Iris pigment epithelial cell (primary cell): ENCODE measurements at places on chromosomes 16 and 17.

DNA sequence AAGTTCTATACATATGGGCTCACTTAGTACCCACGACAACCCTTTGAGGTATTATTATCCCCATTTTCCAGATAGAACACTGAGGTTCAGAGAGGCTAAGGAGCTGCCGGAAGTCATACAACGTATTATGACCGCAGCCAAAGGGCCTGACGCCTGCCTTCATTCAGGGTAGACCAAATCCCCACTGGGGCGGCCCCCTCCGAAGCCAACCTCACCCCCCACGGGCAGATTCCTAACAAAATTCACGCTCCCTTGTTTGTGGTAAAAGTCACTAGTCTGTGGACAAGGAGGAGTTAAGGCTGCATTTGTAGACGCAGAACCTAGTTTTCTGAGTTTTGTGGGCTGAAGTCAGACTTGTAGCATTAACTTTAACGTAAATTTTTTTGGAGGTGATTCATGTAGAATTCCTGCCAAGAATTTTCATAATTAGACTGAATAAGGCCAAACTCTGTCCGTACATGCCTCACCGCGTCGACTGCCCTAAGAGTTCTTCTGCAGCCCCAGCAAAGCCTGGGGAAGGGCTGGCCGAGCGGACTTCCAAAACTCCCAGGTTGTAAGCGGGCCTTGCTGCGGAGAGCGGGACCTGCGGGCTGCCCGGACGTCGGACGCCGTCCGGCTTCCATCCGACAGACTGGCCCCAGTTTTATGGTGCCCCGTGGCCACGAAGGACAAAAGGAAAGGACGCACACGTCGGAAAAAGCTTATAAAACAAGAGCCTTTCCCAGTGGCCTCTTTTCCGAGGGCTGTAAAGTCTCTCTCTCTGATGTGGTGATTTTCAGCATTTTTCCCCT lies 75.7 kb downstream of the NXN start:
- DNase-seq, result peak; percentile 92

DNA sequence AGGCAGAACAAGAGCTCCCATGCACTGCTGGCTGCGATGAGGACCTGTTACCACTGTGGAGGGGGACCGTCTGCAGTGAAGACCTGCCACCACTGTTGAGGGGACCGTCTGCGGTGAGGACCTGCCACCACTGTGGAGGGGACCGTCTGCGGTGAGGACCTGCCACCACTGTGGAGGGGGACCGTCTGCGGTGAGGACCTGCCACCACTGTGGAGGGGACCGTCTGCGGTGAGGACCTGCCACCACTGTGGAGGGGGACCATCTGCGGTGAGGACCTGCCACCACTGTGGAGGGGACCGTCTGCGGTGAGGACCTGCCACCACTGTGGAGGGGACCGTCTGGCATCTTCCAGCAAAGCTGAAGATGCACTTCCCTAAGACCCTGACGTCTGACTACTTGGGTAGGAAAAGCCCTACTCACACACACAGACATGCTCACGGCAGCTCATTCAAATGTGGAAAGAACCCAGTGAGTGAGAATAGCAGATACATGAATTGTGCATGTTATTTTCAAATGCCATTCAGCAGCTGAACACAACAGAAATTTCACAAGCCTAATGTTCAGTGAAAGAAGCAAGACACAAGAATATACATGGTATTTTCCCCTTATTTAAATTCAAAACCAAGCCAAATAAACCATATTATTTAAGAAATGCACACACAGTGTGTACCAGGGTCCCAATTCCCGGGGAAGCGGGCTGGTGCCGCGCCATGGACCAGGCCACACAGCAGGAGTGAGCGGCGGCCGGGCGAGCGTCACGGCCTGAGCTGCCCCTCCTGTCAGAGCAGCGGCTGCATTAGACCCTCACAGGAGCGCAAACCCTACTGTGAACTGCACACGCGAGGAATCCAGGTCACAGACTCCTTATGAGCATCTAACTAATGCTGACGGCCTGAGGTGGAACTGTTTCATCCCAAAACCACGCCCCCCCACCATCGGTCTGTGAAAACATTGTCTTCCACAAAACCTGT lies 64.2 kb upstream of the METRNL start:
- no peak for DNase-seq

DNA sequence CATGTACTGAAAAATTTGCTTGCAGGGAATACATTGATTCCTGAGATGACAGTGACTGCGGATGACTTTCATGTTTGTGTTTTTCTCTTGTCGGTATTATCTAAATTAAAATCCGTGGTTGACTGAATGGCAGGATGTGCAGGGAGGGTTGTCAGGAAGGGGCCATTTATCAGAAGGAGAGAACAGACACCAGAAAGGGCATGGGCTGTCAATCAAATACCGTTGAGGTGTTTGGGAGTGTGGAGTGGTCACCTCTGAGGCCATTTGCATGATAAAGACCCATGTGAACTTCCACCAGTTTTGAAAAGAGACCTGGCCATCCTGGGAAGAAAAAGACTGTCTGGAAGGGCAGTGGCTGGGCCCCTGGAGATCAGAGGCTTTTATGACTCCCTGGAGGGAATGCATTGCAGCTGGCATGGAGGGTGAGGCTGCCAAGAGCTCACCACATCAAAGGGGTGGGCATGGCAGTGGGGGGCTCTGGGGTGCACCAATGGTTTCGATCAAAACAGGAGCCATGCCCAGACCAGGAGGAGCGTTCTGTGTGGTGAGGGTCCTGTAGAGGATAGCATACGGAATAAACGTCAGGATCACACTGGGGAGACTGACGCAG lies 67.1 kb downstream of the CYLD start:
- DNase-seq, result no peak

- DNase-seq, result no peak
Measured at GRCh38 chr16:57805176-57805575, 2.9 kb upstream of the KIFC3 start.

DNA sequence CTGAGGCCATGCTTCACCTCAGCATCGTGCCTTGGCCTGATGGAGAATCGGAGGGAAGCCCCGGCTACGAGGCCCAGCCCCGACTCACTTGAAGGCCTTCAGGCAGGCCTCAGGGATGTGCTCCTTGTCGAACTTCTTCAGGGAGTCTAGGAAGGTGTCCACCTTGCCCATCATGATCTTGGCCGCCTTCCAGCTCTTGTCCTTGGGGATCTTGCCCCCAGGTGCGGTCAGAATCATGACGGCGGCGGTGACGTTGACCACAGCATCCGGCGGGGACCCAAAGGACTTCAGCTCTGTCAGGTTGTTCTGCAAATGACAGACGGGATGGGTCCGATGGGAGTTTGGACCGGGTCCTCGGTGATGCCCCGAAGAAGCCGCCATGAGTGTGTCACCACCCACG lies 81.2 kb downstream of the PGS1 start:
- DNase-seq, result no peak

- no peak for DNase-seq
Measured at GRCh38 chr16:6852643-6853225, 479.9 kb upstream of the RBFOX1 start.

DNA sequence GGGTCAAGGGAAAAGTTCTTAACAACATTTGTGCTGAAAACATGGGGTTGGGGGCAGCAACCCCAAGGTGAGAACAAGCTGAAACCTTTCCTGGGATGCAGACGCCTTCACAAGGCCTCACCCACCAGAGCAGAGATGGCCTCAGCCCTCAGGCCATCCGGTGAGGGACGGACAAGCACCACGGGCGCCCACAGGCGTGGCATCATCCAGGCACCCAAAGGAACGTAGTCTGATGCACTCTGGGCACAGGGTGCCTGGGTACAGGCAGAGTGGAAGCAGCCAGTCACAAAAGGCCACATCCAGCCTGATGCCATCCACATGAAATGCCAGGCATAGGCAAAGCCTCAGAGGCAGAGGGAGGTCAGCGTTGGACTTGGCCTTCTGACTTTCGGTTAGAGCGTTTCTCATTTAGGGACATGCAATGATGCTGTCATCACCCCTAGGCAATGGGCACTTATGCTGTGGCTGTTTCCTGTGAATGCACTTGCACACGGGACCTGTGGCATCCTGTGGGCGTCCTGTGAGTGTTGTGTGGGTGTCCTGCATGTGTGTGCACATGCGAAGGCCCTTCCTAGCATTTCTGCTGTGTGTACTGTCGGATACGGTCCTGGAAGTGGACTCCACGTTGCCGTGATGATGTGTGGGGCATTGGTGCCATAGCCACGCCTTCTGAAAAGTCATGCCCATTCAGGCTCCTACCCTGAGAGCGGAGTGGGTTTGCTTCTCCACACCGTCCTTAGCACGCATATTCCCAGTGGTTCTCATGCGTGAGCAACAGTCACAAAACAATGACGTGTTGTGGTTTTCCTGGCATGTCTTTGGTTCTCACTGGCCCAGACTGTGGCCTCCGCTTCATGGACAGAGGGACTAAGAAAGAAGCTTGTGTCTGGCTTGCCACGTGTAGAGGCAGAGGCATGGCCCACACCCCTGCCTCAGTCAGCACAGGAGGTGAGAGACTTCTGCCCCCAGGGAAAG lies 52.7 kb upstream of the ZNF469 start:
- DNase-seq, result no peak

DNA sequence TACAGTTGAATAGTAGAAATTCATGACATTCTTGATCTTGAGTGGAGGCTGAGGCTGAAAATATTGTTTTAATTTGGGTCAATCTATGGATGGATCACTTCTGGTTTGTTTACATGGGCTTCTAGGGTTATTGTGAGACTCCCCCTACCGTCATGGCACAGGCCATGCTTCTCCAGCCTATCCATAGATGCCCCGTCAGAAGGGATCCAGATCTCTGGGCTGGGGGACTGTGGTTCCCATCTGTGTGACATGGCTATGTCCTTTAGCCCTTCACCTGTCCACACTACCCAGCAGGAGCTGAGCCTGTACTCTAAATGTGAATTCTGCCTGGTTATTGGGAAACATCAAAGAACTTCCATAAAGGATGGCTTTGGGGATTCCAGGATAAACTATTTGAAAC lies 160.4 kb downstream of the ABCC12 start:
- no peak for DNase-seq
